ENCODE measurements at places on chromosomes 3 and 15. TPM values are rescaled to one million over a fixed set of nuclear protein-coding genes. Genes with fewer than 3 reads are reported as not detected.
A peak's percentile ranks its signal among the peaks of the same experiment; 100 is the strongest.

The EXD1 gene
- polyA plus RNA-seq = not detected

The GHSR gene
- polyA plus RNA-seq = not detected

The STIMATE gene
- polyA plus RNA-seq = 17.6 TPM

GRCh38 chr15:79635149-79635771 lies 203.1 kb downstream of the MINAR1 start:
- DNase-seq = no peak

DNA sequence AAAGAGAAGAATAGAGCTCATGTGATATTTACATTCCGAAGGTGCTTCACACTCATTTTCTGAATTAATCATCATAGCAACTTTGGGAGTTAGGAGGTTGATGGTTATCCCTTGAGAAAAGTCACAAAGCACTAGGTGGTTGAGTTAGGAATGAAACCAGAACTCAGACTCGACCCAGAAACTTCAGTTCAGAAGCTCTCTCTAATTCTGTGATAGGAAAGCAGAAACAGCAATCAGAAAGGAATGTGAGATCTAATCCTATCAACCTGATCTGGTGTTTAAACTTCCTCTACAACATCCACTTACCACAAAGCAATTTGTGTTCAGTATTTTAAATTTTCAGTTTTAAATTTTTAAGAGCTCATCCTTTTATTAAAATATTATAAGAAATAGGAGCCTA lies 211.2 kb downstream of the CNTN3 start:
- no peak for DNase-seq

The VGLL3 gene
- polyA plus RNA-seq = 5.7 TPM

- peak; percentile 18 for DNase-seq
Measured at GRCh38 chr3:107753494-107753893, 230.7 kb downstream of the BBX start.

Measured in urinary bladder (tissue), 4 donors.